Left hindlimb (tissue), 1 donor: ENCODE measurements at places on chromosomes 3 and 15.

DNA sequence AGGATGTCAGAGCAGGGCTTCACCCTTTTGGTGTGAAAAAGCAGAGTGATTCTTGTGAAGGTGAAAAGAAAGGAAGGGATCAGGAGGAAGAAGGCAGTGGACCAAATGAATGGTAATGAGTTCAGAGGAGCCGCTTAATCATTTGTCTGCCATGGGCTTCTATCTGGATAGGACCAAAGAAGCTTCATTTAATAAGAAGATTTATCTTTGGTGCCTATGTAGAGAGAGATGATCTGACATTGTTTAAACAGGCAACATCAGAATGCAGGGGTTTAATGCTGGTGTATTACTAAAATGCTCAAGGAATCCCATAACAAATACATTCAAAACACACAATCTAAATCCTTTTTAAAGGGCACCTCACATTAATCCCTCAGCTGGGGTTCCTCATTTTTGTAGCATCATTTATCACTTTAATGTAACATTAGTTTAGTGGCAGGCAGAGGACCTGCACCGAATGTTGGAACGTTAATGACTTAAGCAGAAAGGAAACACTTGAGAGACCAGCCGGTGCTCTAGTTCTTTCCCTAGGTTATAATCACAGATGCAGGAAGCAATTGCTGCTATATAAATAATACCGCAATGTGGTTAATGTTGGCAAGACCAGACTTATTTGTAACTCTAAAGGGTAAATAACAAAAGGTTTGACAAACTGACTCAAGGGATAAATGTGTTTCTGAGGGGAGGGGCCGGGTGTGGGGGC, 27.9 kb upstream of the IL1RAP start:
- DNase-seq, result no peak

GRCh38 chr15:31280046-31280830, 46.4 kb upstream of the KLF13 start:
- no peak for DNase-seq

DNA sequence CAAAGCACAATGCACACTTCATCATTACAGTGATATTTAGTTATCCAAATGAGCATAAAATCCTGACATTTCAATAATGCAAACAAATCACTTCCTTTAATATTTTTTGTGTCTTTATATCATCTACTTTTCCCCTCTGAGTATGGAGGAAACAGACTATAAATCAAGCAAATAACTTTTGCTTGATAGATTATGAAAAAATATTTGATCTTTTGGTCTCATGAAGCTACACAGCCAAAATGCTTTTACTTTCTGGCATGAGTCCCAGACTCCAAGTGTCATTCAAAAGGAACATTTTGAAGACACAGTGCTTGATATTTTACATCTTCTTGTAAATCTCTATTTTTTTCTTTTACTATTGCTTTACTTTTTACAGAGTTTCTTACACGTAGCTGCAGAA, 215.3 kb upstream of the ROBO1 start:
- no peak for DNase-seq

DNA sequence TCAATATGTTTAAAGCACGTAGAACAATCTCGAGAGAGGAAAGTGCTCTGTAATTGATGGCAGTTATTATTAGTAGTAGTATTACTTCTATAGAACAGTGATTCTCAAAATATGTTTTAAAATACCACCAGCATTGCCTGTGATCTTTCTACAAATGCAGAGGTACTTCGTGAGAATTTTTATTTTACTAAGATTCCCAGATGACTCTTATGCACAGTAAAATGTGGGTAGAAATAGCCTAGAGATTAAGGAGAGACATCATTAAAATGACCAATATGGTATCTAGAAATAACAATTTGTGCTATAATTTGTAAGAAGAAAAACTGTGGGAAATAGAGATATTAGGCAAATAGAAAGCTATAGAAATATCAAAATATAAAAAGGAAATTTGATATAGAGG, 157.9 kb downstream of the SUCNR1 start:
- no peak for DNase-seq

GRCh38 chr15:23854203-23854911, 167.3 kb upstream of the NDN start:
- DNase-seq, result no peak

DNA sequence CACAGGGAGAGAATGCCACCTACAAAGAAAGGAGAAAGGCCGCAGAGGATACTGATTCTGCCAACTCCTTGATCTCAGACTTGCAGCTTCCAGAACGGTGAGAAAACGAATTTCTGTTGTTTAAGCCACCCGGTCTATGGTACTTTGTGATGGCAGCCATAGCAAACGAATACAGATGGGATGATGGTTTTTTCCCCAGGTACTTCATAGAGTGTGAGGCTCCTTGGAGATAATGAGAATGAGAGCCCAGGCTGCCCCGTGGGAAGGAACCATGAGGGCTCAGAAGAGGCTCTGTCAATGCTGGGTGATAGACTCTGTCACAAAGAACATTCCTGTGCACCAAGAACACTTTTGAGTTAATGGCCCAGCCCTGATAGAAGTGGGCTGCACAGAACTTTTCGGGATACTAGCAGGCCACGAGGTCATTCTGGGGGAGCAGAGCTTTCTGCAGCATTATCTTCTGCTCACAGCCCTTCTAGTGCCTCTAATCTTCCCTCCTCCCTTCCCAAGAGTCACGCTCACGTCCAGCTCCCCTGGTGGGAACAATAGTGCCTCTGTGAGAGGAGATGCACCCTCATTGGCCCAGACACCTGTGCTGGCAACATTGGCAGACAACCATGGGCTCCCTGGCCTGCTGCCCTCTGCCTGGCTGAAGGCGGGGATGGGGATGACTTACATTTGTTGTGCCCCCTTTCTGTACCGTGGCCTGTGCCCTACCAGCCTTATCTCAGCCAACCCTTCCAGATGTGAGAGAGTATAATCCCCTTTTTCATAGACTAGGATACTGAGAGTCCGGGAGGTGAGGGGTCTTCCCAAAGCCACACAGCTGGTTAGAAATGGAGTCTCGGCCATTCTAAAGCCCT, 5.2 kb upstream of the RLBP1 start:
- no peak for DNase-seq
